IMR-90 (cell line): ENCODE measurements at places on chromosomes 11 and 22. TPM values are rescaled to one million over a fixed set of nuclear protein-coding genes. Genes with fewer than 3 reads are reported as not detected.

GRCh38 chr22:31654408-31654807, 7.6 kb downstream of the PISD start:
- DNase-seq: no peak

DNA sequence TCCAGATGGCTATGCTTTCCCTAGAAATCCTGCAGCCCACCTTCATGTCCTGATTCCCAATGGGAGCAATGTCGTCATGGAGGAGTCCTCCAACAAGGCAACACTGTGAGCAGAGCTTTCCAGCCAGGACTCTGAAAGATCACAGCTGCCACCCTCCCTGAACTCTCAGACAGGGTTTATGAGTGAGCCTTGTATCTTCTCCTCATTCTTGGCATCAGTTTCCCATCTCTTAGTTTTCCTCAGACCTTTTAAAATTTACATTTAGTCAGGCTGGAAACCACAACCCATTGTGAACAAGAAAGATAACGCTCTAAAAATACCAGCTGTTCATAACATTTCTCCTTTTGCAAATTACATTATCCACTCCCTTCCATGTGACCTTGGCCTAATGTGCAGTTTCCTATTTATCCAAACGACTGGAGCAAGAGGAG, 15.6 kb upstream of the LYVE1 start:
- peak; percentile 75 for DNase-seq

GRCh38 chr11:9643751-9644150, 20.1 kb upstream of the SWAP70 start:
- no peak for DNase-seq

DNA sequence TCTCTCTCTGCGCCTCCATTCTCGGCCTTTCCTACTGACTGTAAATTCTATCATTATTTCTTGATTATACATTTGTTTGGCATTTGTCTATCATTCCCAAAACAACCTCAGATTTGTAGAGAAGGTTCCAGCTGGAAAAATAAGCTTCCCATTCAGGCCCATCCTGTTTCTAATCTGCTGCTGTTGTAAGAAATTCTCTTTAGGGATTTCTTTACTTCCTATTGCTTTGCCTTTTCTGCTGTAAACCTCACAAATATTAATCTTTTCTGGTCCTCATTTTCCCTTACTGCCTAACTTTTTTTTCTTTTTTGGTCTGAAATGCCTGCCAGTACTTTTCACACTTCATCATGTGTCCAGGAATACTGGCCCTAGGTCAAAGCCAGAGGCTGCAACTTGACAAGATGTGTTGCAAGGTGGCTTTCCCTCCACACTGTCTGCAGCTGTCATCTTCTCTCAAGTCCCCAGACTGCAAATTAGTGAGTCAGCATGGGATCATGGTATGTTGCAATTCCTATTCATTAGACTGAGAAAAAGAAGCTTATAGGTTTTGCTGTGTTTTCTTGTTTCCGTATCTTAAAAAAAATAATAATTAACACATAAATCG, 858.7 kb upstream of the CHORDC1 start:
- peak; percentile 31 for DNase-seq

GRCh38 chr11:47201015-47201414, 13.8 kb upstream of the DDB2 start:
- DNase-seq: no peak

- DNase-seq: no peak
These were observed 610.9 kb downstream of the CNTN5 start for GRCh38 chr11:99631618-99632017.

GRCh38 chr11:130760515-130761125, 155.7 kb downstream of the SNX19 start:
- no peak for DNase-seq

Gene CHST1
- not detected in 2 replicates for total RNA-seq

Gene NLRP10
- total RNA-seq: 25.6 and 36.7 TPM in 2 replicates

Gene TEX12
- not detected in 2 replicates for total RNA-seq

Gene OR52I2
- total RNA-seq: not detected in 2 replicates

Gene RBMXL2
- not detected in 2 replicates for total RNA-seq

Gene PPME1
- total RNA-seq: 38.9 and 42.3 TPM in 2 replicates
